ENCODE measurements at places on chromosomes 3 and 15.

DNA sequence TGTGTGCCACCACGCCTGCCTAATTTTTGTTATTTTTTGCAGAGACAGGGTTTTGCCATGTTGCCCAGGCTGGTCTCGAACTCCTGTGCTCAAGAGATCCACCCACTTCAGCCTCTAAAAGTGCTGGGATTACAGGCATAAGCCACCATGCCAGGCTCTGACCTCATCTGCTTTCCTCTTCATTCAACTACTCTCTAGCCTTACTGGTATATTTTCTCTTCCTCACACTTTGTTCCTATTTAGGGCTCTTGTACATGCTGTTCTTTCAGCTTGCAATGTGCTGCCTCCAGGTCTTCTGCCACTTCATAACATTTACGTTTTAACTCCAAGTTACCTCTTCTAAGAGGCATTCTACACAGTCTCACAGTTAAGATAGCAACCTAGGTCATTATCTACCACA lies 34.9 kb downstream of the PIK3CB start:
- DNase-seq: no peak
- H3K4me1 ChIP-seq: peaks cover 32% of the 10 kb centered on the region
- no peak overlapping the region for H3K4me3 ChIP-seq
- peaks cover 10% of the 10 kb centered on the region for H3K36me3 ChIP-seq

GRCh38 chr15:39130556-39131379 lies 450.1 kb upstream of the THBS1 start:
- H3K27me3 ChIP-seq: peaks cover 4% of the 10 kb centered on the region
- no peak for DNase-seq
- H3K4me3 ChIP-seq: no peak overlapping the region
- no peak overlapping the region for H3K27ac ChIP-seq
- H3K36me3 ChIP-seq: no peaks in the 10 kb centered on the region

GRCh38 chr3:28846971-28847478 lies 433.8 kb upstream of the RBMS3 start:
- H3K4me1 ChIP-seq: peaks cover 2% of the 10 kb centered on the region
- H3K4me3 ChIP-seq: no peak overlapping the region
- no peak overlapping the region for H3K27ac ChIP-seq

DNA sequence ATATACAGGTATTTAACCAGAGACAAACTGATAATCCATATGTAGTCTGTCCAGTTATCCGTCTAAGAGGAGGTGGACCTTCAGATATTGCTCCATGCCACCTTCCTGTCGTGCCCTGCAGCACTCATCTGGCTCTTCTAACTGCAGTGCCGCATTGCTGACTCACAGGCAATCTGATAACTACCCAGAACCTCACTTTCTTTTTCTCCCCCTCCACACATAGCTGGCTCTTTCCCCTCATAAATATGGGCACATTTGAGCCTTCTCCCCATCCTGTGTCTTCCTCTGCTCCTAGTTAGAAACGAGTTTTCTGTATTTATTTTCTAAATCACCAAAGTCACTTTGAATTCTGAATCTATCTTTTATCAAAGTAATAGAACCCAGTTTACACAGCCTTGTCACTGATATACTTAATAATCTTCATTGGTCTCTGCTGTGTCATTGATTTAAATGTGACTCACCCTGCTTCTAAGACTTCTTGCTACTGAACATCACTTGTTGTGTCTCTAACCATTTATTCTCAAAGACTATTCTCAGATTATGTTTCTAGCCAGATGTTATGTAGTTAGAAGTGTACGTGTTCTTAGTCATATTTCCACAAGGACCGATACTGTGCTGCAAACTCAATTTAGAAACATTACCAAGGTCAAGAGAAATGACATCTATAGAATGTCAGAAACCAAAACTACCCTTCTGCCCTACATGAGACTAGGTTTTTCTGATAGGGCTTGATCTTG lies 17.4 kb upstream of the KCNMB2 start:
- no peak overlapping the region for H3K27ac ChIP-seq
- no peak overlapping the region for H3K4me3 ChIP-seq

GRCh38 chr3:196569003-196569516 lies 600 bp downstream of the FBXO45 start:
- no peaks in the 10 kb centered on the region for H3K27me3 ChIP-seq
- peaks cover 15% of the 10 kb centered on the region for H3K36me3 ChIP-seq
- H3K4me1 ChIP-seq: peaks cover 39% of the 10 kb centered on the region
- peak overlapping the region; percentile 88 for H3K4me3 ChIP-seq
- peak overlapping the region; percentile 93 for H3K27ac ChIP-seq

DNA sequence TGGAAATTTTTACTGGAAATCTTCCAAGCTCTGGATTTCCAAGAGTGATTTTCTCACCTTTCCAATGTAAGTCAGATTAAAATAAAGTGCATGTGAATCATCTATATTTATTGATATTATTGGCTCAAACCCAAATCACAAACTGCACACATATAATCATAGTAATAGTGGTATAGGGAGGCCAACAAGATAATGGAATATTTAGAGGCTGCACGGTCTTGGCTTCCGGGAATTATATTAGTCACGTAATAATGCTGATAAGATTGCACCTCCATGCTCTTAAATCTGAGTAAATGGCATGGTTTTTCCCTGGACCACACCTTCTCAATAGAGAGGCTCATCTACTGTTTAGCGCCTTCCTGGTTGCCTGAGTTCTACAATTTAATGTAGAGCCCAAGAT lies 567.1 kb upstream of the NR2F2 start:
- H3K4me3 ChIP-seq: no peak overlapping the region
- H3K27ac ChIP-seq: no peak overlapping the region
- no peaks in the 10 kb centered on the region for H3K36me3 ChIP-seq

GRCh38 chr15:80402339-80402738 lies 1.8 kb upstream of the ARNT2 start:
- H3K36me3 ChIP-seq: no peaks in the 10 kb centered on the region
- no peak overlapping the region for H3K4me3 ChIP-seq
- H3K27ac ChIP-seq: no peak overlapping the region
- peaks cover 50% of the 10 kb centered on the region for H3K27me3 ChIP-seq
- DNase-seq: no peak
- peaks cover 6% of the 10 kb centered on the region for H3K4me1 ChIP-seq
